ENCODE measurements at places on chromosomes 3 and 15.
A peak's percentile ranks its signal among the peaks of the same experiment; 100 is the strongest.

DNA sequence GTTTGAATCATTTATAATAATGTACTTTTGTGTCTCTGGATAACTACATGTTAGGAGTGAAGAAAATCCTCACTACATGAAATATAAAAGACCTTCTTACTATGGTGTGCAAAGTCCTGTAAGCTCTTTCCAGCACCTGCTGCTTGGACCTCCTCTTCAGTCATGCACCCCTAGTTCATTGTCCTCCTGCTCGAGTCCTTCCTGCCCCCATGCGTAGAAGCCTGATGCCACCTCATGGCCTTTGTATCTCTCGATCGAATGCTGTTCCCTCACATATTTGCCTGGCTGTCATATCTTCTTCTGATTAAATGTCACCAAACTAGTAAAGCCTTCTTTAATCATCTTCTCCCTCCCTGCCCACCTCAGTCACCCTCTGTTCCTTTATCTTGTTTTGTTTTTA is 49.9 kb upstream of the SUCLG2 start:
- no peak for DNase-seq

DNA sequence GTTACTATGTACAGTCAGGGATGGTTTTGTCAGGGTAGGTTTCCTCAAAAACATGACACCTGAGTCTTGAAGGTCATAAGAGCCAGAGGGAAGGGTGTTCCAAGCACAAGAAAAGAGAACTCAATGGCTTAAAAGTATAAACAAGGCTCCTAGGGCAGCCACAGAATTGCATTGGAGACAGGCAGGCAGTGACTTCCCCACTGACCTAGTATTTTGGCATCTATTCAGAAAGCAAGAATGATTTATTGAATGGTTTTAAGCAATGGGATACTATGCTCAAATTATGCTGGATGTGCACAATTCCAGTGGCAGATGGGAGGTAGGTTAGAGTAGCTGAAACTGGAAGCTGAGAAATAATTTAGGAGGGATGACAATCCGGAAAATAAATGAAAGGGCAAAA is 54.0 kb downstream of the TSC22D2 start:
- no peak for DNase-seq

DNA sequence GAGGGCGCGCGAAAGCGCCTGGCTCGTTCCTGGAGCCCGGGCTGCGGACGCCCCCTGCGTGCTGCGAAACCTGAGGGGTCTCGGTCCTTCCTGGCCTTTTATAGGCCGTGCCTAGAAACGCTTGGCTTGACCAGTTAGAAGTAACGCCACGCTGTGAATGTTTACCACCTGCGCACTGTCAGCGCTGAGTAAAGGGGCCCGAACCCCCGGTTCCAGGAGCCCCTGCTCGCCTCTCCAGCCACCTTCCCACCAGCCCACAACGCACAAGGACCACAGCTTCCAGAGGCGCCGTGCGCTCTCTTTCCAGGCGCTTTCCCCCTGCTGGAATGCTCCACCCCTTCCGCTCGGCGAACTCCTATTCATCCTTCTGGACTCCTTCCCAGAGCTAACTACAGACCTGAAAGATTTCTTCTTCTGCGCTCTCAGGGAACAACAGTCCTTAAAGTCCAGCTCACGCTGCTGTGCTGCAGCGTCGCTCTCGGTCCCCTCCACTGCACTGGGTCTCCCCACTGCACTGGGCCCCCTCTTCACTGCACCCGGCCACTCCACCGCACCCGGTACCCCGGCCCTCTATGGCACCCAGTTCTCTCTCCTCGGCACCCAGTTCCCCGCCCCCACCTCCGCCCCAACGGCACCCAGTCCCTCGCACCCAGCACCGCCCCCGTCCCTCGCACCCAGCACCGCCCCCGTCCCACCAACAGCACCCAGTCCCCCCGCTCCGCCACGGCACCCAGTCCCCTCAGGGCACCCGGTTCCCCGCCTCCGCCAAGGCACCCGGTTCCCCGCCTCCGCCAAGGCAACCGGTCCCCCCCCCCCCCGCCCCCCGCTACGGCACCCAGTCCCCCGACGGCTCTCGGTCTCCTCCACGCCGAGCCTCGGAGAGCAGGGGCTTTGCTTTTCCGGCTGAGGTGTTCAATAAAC is 69.8 kb downstream of the SQOR start:
- DNase-seq, result no peak

GRCh38 chr15:74385733-74386132 is 18.3 kb upstream of the CYP11A1 start:
- DNase-seq, result no peak

DNA sequence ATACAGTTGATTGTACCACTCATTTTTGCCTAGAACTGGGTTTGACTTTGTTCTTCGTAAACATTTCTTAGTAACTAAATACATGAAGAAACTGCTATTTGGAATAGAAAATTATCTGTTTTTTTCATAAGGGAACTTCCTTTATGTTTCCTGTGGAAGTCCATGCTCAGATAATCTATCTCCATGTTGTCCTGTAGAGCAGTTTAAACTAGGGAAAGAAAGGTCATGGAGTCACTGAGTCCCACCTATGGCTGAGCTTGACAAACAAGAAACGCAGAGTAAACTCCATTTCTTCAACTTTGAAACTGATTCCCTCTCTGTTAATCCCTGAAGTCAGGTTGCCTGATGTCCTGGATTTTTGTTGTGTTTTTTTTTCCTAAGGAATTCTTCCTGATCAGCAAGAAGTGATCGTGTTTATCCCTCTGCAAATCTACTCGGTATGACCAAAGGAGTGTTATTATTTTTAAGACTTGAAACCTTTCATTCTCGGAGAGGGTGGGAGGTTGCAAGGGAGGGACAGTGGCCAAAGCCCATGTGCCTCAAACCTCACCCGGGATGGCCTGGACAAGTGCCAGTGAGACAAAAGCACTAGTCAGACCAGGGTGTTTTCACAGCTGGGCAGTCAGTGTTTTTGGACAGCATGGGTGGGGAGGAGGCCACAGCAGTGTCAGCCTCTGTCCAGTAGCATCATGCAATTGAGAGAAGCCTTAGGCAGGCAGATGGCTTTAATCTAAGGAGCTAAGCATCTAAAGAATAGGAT is 129.8 kb upstream of the PHLDB2 start:
- DNase-seq, result peak; percentile 96

DNA sequence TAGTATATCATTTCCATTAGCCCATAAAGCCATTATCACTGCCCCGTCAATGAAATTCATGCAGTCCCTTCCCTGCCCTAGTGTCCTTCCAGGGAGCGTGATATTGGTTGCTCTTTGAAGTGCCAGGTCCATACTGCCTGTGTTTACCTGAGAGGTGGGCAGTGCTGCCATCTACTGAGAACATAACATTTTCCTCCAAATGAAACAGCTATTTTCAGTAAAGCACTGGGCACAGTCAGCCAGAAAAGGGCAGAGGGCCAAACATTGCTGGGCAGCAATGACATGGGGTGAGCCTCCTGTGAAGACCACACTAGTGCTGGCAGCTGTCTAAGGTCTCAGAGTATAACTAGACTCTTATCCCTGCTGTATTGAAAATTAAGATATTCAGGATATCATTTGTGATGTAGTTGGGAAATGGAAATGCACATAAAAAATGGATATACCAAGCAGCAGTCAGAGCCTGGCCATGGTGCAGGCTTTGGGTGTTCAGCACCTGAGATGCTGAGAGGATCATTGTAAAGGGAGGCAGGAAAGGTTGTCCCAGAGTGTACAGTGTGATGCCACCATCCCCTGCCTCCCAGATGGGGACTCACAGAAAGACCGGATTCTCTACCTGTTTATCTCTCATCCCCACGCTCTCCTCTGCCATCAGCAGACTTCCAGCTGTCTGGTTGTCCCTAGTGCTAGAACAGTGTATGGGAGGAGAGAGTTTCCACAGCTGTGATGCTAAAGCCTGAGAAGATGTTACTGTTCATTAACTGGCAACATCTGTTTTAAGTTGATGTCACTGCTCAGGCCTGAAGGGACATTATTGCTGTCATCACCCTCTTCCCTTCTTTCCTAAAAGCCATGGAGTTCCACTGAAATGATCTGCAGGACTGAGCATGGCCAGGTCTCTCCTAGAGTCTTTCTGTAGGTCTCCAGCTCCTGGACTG is 108.8 kb downstream of the ARNT2 start:
- DNase-seq, result no peak

- no peak for DNase-seq
Observed at GRCh38 chr15:98614681-98615080, 33.7 kb upstream of the IGF1R start.

DNA sequence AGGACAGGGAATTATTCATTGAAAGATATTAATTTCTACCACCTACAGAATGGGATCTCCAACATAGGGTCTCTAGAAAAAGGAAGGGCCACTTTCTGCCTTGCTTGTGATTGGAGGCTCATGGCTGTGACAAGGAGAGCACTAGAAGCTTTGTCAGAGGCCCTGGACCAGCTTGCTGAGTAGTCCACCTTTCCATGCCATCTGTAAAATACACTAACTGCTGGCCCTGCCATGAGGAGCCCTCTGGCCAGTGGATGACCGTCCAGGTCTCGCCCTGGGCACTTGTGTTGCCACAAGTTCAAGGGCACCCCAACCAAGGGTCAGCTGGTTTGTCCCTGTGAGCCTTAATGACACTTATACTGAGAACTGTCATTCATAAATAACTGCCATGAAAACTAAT is 1.6 kb upstream of the SYNM start:
- DNase-seq, result no peak

DNA sequence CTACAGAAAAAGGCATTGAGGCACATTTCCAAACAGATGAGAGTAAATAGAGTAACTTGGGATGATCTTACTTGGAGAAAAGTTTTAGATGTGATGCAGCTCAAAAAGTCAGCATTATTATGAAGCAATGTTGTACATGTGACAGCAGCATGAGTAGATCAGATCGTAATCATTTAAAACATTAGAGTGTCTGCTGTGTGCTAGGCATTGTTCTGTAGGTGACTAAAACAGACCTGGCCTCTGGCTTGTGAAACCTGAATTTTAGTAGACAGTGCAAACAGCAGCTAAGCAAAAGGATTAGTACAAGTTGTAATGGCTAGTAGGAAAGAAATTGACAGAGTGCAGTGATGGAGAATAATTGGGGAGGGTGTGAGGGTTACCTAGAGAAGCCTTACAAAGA is 15.1 kb downstream of the UBE2E1 start:
- DNase-seq, result no peak

DNA sequence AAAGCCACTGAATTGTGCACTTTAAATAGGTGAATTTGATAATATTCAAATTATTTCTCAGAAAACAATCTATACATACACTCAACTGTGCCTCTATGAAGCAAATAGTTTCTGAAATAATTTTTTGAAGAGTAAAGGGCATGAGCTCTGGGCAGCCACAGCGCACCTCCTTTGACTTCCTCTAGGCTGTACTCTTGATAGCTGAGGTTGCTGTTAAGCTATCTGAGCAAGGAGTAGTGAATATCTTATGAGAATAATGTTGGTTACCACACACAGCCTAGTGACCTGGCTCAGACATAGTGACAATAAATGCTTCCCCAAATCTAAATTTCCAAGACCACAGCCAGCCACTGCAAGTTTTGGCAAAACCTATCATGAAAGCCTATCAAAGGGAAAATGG is 11.6 kb upstream of the SEC61A1 start:
- DNase-seq, result no peak

DNA sequence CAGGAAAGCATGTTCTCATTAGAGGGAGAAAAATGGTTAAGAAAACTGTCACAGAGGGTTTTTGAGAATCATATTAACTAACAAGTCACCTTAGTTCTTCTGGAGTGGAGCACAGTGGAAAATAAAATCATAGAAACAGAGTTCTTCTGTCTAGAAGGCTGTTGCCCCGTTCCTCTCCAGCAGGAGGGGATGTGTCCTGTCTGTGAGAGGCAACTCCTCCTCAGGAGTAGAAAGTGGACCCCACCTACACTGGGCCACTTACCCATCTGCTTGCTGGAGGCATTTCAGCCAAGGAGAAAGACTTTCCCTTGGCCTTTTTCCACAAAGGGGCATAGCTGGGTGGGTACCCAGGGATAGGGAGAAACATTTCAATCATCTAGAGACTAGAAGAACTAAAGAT is 106.6 kb downstream of the SSR3 start:
- peak; percentile 12 for DNase-seq

DNA sequence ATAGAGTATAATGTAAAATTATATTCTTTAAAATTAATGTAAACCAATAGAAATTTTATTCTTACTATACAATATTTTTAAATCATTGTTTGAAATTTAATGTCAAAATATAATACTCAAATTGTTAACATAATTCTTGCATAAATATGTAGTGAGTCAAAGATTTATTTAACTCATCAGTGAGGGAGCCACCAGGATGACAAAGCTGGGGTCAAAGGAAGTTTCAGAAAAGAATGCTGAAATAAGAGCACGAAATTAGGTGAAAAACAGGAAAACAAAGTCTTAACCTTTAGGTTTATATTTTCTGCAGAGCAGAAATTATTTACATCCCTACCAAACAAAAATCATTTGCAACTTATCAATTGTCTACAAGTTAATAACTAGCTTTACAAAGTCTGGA is 74.1 kb downstream of the DIPK2A start:
- no peak for DNase-seq

DNA sequence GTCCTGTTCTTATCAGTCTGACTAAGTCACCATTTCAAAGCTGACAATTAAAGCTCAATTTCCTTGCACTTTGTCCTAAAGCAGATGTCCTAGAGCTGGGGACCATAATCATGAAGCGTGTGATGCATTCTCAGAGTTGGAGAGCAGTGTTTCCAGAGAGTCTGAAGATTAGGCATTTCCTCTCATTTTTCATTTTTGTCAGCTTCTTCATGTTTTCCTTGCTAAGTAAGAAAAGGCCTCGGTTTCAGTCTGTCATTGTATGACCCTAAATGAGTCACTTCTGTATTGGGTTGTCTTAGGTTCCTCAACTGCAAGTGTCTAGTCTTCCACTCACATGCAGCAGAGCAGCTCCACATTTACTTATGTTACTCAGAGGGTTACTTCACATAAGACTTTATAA is 257.2 kb upstream of the TPRG1 start:
- DNase-seq, result no peak

DNA sequence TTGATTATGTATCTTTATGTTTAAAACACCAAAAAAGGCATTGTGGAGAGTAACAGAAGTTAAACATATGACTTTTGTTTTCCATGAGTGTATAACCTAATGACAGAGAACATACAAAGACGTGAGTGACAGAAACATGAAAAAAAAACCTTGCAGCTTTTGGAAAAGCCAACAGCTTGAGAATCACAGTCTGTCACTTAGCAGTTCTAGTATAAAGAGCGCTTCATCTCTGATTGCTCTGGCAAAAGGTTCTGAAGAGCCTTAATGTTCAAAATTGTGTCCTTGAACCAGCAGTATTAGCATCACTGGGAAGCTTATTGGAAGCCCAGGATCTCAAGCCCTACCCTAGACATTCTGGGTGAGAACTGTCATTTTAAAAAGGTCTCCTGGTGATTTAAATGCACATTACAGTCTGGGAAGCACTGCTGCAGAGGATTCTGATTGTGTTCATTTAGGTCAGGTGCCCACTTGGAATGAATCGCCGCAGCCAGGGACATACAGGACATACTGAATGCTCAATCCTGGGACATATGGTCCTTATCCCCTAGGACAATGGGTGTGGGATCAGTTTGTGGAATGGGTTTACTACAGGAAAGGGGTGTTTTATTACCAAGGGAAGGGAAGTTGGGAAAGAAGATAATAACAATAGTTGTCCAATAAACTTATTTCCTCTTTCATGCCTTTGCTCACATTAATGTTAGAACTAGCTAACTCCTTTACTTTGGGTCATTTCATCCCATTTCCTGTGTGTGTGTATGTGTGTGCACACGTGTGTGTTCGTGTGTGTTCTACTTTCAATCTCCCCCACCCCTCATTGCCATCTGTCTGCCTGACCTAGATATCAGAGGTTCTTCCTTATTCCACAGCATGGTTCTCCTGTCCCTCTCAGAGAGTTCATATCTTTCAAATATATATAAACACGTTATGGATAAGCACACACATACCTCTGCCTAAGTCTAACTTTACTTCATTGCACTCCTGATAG is 55.0 kb downstream of the LRRC49 start:
- DNase-seq, result no peak

- no peak for DNase-seq
Observed at GRCh38 chr15:78211189-78211921, 23.0 kb downstream of the ACSBG1 start.
